Dermis microvascular lymphatic vessel endothelial cell (primary cell): ENCODE measurements at places on chromosomes 5 and 9. TPM values are rescaled to one million over a fixed set of nuclear protein-coding genes. Genes with fewer than 3 reads are reported as not detected.

Gene SPINK5
- total RNA-seq: 0.13 TPM in 1 of 2 replicates, not detected in the other

GRCh38 chr9:97046228-97046627 is 7.3 kb upstream of the CTSV start:
- no peak for DNase-seq

- DNase-seq: no peak
These were observed 659 bp downstream of the RAI14 start for GRCh38 chr5:34656700-34657273.

- DNase-seq: no peak
These were observed 8.8 kb downstream of the RXRA start for GRCh38 chr9:134335061-134335460.

DNA sequence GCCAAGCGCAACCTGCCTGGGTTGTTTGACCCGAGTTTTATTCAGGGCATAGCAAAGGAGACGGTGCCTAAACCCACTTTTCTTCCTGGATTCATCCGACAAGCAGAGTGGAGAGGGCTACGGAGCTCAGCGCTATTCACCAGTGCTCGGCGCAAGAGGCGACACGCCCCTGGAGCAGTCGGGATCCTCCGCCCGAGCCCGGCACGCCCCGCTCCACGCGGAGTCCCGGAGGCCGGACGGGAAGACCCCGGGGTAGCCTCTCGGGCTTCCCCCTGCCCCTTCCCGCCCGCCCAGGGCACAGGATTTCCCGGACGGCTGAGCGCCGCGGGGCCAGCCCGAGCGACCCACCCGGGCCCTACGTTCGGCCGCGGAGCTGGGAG is 427 bp downstream of the SERINC5 start:
- peak; percentile 64 for DNase-seq

DNA sequence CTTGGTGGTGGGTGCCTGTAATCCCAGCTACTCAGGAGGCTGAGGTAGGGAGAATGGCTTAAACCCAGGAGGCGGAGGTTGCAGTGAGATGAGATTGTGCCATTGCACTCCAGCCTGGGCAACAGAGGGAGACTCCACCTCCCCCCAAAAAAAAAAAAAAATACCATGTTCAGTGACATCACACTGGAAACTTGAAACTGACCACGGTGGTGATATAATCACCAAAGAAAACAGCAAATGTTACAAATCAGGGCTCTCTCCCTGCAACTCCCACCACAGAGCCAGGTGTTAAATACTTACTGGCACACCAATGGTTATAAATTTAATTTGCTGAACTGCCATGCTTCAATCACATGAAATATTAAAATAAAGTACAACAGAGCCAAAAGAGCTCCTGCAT is 81.4 kb downstream of the ZNF608 start:
- DNase-seq: no peak

GRCh38 chr5:92401492-92401891 is 1018.4 kb upstream of the ARRDC3 start:
- no peak for DNase-seq

Gene DCAF12
- 17.2 and 23.1 TPM in 2 replicates for total RNA-seq

GRCh38 chr5:134247428-134248224 is 21.8 kb upstream of the PPP2CA start:
- peak; percentile 63 for DNase-seq

Gene PCDHGB3
- total RNA-seq: 1.9 and 3.8 TPM in 2 replicates

Gene EGFLAM
- 0.13 and 0.25 TPM in 2 replicates for total RNA-seq

Gene ABCA1
- total RNA-seq: 9.2 and 9.9 TPM in 2 replicates

DNA sequence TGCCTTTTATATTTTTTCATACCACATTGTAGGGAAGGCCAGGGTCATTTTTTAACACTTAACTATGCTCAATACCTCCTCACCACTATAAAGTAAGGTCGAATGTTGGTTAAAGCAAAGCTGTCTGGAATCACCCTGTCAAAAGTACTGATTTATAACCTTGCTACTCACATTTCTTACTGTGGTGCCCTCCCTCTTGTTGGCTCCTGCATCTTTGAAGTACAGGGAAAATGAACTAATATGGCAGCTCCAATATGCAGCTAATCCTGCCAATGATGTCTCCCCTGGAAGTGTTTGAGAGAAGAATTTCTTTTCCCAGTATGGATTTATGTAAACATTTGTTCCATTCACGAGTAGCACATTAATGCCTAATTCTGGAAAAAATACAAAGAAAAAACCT is 108.4 kb upstream of the RPS23 start:
- no peak for DNase-seq

DNA sequence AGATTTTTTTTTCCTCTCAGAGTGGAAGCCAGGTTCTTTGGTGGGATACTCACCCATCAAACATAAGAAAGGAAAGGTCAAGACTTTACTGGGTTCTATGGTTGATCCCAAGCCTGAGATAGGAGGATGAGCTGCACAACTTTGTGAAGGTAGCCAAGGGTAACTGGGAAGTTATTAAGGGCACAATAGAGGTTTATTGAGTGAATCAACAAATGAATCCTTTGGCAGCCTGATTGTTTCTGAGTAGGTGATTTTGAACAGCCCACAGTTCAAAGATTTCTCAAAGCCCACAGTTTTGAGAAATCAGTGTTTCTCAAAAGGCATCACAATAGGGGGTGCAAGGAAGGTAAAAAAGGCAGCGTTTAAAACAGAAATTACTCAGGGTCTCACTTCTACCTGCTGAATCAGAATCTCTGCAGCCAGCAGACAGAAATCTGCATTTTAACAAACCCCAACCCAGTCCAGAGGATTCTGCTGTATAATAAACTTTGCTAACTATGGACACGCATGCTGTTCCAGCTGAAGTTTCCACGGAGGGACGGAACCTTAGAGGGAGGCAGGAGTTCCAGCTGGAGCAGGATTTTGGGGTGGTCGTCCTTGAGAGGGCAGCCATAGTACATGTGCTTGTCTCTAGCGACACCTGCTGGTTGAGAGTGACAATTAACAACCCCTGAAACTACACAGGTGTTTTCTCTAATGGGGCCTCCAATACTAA is 32.7 kb upstream of the FSD1L start:
- peak; percentile 43 for DNase-seq

Gene PGM5
- total RNA-seq: 48.9 and 219 TPM in 2 replicates

Gene TSSK1B
- not detected in 2 replicates for total RNA-seq

DNA sequence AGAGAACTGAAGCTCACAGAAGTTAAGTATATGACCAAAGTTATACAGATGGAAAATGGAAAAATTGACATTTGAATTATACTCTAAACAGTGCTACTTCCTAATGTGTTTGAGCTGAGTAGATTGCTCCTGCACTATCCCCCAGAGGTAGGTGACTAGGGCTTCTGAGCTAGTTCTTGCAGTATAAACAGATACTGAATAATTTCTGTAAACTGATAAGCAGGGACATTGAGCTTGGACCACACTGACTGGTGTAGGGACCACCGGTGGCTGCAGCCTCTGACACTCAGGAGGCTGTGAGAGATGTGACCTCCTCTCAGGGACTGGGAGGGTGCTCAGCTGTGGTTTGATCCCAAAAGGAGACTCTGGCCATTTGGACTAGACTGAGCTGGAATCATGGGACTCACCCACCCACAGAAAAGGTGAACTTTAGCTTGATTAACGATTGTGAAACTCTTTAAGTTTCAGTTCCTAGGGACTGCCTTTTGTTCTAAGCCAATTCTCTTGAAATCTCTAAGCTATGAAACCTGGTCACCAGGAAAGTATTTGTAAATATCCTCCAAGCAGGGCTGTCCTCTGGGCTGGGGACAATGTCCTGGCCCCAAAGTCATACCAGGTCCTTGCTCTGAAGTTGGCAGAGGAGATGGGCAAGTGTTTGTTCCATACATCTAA is 291.5 kb downstream of the SEC61B start:
- no peak for DNase-seq

- DNase-seq: no peak
These were observed 9.7 kb downstream of the ESM1 start for GRCh38 chr5:54975701-54976100.

GRCh38 chr9:136211006-136211405 is 6.1 kb upstream of the LHX3 start:
- no peak for DNase-seq

DNA sequence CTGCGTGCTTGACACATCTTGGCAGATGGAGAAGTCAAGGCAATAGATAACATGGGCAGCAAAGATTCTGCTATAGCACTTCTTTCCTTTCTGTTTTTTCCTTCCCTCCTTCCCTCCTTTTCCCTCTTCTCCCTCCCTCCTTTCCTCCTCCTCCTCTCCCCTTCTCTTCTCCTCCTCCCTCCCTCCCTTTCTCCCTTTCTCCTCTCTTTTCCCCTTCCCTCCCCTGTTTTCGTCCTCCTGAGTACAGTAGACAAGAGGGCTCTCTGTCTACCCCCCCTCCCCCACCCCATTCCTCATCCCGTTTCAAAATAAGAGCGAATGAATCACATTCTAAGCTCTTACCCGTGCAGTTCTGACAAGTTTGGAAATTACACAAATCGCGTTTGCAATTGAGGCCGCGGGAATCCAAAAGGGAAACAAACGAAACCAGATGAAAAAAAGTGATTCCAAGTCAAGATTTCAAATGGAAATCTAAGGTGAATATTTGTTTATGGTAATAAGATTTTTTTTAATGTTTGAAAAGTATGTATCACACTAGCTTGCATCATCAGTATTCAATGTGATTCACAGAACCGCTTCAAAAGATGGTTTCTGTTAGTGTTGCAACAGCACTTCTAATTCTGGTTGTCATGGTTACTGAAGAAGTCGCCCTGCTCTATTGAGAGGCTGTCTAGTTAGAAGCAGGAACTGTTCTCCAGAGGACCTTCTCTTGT is 1.3 kb downstream of the NIM1K start:
- peak; percentile 23 for DNase-seq

Gene ABL1
- 21.8 and 38.3 TPM in 2 replicates for total RNA-seq

Gene ANKRD31
- total RNA-seq: under 0.01 TPM in 1 of 2 replicates, not detected in the other

- peak; percentile 2 for DNase-seq
These were observed 277.5 kb downstream of the CEMIP2 start for GRCh38 chr9:71490810-71491209.

- no peak for DNase-seq
These were observed 28.6 kb downstream of the DAB2IP start for GRCh38 chr9:121679901-121680635.

Gene ATOX1
- total RNA-seq: 45.1 and 62.0 TPM in 2 replicates

- no peak for DNase-seq
These were observed 19.8 kb upstream of the GABBR2 start for GRCh38 chr9:98728500-98728899.

Gene MCC
- 10.1 and 19.0 TPM in 2 replicates for total RNA-seq

Gene SPAG8
- total RNA-seq: not detected in 2 replicates

- DNase-seq: no peak
These were observed 10.7 kb downstream of the PDLIM4 start for GRCh38 chr5:132267931-132268768.

- no peak for DNase-seq
These were observed 122.2 kb upstream of the ACOT12 start for GRCh38 chr5:81516091-81516490.

- DNase-seq: no peak
These were observed 481.6 kb downstream of the NTRK2 start for GRCh38 chr9:85151162-85151561.

GRCh38 chr5:90940227-90940995 is 381.8 kb downstream of the ADGRV1 start:
- DNase-seq: no peak

DNA sequence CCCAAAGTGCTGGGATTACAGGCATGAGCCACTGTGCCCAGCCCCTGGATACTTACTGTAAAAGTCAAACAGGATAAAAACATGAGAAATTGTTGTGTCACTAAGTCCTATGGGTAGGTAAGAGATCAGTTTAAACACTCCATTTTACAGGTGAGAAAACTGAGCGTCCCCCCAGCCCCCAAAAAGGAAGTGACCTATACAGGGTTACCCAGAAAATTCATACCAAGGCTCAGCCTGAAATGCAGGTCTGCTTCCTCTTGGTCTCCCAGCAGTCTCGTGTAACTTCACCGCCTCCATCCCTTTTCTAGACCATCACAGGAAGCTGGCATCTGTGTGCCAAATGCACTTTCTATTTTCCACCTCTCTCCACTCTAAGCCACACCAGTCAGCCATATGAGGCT is 57.2 kb downstream of the TMOD1 start:
- no peak for DNase-seq

- DNase-seq: no peak
These were observed 154.4 kb downstream of the ZSWIM6 start for GRCh38 chr5:61486476-61486875.

DNA sequence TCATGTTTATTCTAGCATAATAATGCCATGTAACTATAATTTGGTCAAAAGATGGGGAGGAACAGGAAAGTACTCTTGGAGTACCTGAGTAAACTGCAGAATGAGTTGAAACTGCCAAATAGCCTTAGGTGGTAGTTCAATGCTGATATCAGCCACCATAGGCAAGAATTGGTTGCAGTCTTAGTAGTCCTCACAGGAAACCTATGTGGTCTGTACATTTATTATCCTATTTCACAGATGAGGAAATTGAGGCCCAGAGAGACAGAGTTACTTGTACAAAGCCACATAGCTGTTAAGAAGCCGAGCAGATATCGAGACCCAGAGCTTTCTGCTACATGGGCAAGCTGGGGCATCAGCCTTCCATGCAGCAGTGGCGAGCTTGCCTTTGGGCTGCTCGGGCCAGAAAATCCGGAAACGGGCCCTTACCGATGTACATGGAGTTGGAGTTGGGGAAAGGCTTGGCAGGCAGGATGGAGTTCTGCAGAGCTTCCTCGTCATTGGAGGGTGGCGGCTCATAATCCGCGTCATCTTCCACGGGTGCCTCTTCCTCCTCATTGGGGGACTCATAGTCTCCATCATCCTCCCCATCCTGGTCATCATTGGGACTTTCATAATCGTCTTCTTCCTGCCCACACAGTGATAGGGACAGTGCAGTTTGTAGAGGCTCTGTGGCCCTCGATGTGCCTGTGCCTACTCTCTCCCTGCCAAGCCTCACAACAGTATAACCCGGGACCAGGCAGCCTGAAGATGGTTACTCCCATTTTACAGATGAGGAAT is 27.1 kb downstream of the LCP2 start:
- no peak for DNase-seq

DNA sequence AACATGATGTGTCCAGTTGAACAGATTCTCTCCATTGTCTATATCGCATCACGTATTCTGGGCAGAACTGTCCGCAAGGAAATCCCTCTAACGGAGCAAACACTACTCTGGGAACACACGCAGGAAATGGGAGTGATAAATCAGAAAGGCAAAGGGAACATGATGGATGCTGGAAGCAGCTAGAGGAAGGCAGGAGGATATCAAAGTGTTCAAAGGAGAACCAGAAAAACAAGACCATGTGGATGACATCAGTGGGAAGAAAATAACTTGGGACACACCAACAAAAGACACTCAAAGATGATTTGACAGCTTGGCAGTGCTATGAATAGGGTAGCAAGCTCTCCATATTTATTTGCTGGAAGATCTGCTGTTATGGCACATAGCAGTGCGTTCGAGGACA is 142.9 kb downstream of the PLK2 start:
- DNase-seq: peak; percentile 93

- no peak for DNase-seq
These were observed 5.0 kb downstream of the TNIP1 start for GRCh38 chr5:151075698-151076331.

DNA sequence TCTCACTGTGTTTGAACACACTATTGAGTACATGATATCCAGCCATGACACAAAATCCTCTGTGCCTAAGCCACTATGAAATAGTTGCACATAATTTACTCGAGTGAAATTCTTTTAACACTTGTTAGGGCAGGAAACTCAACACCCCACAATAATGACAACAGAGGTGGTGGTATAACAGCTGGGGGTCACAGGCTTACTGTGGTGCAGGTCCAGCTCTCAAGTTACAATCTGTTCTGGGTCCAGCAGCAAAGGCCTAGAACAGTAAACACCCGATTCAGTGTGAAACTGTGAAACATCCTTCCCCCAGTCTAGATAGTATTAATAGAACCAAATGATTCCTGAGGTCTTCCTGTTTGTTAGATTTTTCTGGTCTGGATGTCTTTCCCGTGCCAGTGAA is 102.9 kb upstream of the APC start:
- no peak for DNase-seq

Gene SLC6A7
- not detected in 2 replicates for total RNA-seq

GRCh38 chr5:124746916-124747790 is 714 bp upstream of the ZNF608 start:
- DNase-seq: peak; percentile 97

Gene NR5A1
- total RNA-seq: not detected in 2 replicates
